ENCODE measurements at places on chromosomes 1 and 21.

DNA sequence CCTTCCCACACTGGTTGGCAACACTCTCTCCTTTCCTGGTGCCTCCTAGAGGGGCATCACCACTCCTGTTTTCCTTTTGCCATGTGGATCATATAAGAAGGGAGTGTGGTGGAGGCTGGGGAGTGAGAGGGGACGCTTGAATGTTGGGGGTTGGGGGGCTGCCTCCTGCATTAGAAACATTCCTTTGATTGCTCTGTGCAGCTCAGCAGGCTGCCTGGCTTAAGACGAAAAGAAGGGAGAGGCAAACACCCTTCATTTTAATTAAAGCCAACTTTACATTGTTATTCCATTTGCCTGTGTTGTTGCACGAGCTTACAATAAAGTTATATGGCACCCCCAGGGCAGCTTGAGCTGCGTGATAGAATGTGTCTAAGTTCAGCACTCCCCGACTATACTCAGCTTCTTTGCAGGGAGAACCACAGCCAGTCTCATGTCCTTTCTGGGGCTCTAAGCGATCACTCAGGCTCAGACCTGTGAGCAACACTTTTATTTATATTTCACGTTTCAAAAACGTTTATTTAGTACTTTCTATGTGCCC lies 57.4 kb downstream of the FOXD2 start:
- DNase-seq, result no peak

GRCh38 chr1:236058141-236058934 lies 6.6 kb downstream of the NID1 start:
- DNase-seq, result no peak

DNA sequence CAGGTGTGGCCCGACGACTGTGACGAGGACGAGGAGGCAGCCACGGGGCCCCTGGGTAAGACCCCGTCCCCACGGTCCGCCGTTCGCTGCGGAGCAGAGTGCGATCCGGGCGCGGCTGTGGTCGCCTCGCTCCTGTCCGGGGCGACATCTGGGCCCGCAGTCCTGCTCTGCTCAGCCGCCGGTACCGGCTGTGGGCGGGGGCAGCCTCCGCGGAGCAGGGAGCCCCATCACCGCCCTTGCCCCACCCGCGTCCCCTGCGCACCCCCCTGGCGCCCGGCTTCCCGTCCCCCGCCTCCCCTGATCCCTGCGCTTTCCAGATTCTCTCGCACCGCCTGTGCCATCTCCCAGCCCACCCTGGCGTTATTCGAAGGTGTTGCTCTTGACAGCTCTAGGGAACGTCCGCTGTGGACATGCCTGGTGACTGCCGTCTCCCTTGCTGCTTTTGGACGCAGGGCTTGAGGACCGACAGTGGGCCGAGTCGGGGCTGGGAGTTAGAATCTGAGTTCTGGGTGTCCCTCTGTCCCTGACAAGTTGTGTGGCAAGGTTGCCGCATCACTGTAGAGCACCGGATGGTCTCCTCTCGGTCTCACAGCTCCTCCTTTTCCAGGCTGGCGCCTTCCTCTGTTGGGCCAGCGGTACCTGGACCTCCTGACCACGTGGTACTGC lies 596 bp downstream of the TOR3A start:
- peak; percentile 50 for DNase-seq

GRCh38 chr1:101299141-101299540 lies 62.3 kb downstream of the S1PR1 start:
- no peak for DNase-seq

- DNase-seq, result no peak
Observed at GRCh38 chr1:16372535-16373285, 5.7 kb downstream of the SZRD1 start.

GRCh38 chr21:45415943-45416611 lies 11.1 kb downstream of the COL18A1 start:
- no peak for DNase-seq

- DNase-seq, result no peak
Observed at GRCh38 chr1:28392027-28392652, 22.6 kb downstream of the PHACTR4 start.

Data from activated T-cell treated with anti-CD3 and anti-CD28 coated beads, Interleukin-2, amount 50 U/mL, for 1 hour (primary cell).